Right ventricle myocardium inferior (tissue), 1 donor: ENCODE measurements at places on chromosomes 6 and 20. TPM values are rescaled to one million over a fixed set of nuclear protein-coding genes. Genes with fewer than 3 reads are reported as not detected.

DNAAF9 gene
- 22.1 TPM for total RNA-seq

MYLIP gene
- total RNA-seq, result 13.0 TPM

TAP2 gene
- 19.3 TPM for total RNA-seq

PTGIS gene
- total RNA-seq, result 24.2 TPM

COL11A2 gene
- total RNA-seq, result 1.1 TPM

DNA sequence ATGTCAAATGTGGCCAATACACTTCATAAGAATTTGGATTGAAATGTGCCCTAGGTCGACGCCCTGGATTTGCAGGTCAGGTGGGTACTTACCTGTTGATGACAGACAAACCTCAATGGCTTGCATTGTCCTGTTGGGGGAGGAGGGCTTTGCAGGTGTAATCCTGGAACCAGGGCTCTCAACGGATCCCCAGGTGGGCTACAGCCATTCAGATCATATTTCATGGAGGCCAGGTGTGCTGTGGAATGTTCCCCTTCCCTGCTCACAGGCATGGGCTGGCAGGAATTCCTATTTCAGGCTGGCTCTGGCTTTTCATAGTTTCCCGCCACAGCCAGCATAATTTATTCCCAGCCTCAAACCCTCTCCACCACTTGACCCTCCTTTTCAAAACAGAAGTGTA, 254.7 kb downstream of the SMOC2 start:
- no peak for DNase-seq

- DNase-seq, result no peak
These were observed 7.5 kb downstream of the SF3B5 start for GRCh38 chr6:144087789-144088426.

- DNase-seq, result no peak
These were observed 138.4 kb upstream of the TENT5A start for GRCh38 chr6:81890846-81891245.

DNA sequence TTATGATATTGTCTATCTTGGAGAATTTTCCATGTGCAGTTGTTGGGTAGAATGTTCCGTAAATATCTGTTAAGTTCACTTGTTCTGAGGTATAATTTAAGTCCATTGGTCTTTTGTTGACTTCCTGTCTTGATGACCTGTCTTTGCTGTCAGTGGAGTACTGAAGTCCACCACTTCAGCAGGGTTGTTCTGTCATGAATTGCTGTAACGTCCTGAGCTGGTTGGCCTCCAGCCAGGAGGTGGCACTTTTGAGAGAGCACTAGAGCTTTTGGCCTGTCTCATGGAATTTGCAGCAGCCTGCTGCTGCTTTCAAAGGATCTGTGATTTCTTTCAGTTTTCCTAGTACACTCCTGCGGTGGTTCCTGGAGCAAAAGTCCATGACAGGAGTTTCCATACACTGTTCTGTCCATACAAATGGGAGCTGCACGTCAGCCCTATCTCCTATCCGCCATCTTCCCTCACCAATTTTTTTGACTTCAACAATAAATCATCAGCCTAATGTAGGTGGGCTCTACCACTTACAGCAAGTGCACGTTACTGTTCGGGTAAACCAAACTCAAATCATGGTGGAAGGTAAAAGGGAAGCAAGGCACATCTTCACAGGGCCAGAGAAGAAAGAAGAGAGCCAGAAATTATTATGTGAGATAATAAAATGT, 46.9 kb upstream of the TRERF1 start:
- no peak for DNase-seq

- no peak for DNase-seq
These were observed 228.2 kb downstream of the RFPL4B start for GRCh38 chr6:112575309-112575834.

DNA sequence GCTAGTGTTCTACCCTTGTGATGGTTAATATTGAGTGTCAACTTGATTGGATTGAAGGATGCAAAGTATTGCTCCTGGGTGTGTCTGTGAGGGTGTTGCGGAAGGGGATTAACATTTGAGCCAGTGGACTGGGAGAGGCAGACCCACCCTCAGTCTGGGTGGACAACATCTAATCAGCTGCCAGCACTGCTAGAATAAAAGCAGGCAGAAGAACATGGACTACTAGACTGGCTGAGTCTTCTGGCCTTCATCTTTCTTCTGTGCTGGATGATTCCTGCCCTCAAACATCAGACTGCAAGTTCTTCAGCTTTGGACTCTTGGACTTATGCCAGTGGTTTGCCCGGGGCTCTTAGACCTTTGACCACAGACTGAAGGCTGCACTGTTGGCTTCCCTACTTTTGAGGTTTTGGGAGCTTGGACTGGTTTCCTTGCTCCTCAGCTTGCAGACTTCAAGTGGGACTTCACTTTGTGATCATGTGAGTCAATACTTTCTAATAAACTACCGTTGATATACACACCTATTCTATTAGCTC, 50.1 kb downstream of the SDHAF4 start:
- DNase-seq, result no peak

- DNase-seq, result no peak
These were observed 195.2 kb upstream of the SASH1 start for GRCh38 chr6:148147463-148147830.

DNA sequence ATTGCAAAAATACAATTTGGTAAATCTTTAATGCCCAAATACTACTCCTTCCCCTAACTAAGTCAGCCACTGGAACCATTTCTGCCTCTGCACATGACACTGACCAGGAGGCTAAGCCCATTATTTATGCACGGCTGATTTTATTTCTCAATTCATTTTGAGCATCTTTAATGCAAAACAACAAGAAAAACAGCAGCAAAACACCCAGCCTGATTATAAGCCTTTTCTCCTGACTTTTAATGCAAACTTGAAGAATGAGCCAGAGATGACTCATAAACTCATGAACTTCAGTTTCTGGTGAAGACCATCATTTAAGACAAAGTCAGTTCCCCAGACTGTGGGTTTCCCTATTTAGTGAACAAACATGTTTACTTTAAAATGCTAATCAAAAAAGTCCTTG, 51.6 kb downstream of the CYP24A1 start:
- no peak for DNase-seq

- no peak for DNase-seq
These were observed 133.7 kb downstream of the PLCB4 start for GRCh38 chr20:9202420-9203080.
